ENCODE measurements at places on chromosomes 13 and 19.

DNA sequence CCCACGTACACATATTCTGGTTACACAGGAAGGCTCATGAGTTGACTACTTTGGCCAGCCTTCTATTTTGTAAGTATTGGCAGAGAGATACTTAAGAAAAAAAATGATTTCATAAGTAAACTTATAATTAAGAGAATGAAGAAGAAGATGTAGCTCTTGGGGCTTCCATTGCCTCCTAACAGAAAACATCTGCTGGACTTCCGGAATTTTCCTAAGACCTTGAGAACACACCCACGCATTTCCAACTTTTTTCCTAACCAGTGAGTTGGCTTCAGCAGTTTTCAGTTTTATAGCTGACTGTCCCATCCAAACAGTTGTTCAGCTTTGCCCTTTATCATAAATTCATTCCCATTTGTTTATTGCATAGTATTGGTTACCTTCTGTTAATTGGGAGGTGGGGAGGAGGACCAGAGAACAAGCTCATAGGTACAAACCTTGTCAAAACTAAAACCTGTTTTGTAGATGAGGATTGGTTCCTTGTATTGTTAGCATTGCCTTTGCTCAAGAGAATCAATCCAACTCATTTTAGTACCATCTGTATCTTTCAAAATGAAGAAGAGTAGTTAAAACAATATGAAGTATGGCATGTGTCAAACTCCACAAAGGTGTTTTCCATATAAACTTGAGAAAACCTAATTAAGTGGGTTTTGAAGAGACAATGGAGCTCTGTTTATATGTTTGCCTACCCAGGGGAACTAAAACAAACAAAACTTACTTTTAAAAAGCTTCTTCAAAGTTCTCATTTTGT lies 93.9 kb downstream of the COL4A2 start:
- no peak overlapping the region for H3K4me3 ChIP-seq
- peak; percentile 72 for DNase-seq
- no peaks in the 10 kb centered on the region for H3K4me1 ChIP-seq

GRCh38 chr19:3046698-3047495 lies 15.4 kb downstream of the TLE5 start:
- H3K27me3 ChIP-seq, result no peaks in the 10 kb centered on the region
- peak overlapping the region; percentile 78 for H3K27ac ChIP-seq
- peaks cover 33% of the 10 kb centered on the region for H3K4me1 ChIP-seq
- peak overlapping the region; percentile 45 for H3K4me3 ChIP-seq

GRCh38 chr19:41993612-41994483 lies at the start of gene ATP1A3:
TSS of gene ATP1A3 (minus strand) at chr19:41994230. CDS start at chr19:41994076, 154 bp downstream.
- peaks cover 24% of the 10 kb centered on the region for H3K4me1 ChIP-seq
- H3K36me3 ChIP-seq, result no peaks in the 10 kb centered on the region
- DNase-seq, result peak; percentile 51
- peaks cover 84% of the 10 kb centered on the region for H3K27me3 ChIP-seq
- H3K27ac ChIP-seq, result no peak within 1 kb of the TSS
- H3K4me3 ChIP-seq, result peak within 1 kb of the TSS; percentile 52

DNA sequence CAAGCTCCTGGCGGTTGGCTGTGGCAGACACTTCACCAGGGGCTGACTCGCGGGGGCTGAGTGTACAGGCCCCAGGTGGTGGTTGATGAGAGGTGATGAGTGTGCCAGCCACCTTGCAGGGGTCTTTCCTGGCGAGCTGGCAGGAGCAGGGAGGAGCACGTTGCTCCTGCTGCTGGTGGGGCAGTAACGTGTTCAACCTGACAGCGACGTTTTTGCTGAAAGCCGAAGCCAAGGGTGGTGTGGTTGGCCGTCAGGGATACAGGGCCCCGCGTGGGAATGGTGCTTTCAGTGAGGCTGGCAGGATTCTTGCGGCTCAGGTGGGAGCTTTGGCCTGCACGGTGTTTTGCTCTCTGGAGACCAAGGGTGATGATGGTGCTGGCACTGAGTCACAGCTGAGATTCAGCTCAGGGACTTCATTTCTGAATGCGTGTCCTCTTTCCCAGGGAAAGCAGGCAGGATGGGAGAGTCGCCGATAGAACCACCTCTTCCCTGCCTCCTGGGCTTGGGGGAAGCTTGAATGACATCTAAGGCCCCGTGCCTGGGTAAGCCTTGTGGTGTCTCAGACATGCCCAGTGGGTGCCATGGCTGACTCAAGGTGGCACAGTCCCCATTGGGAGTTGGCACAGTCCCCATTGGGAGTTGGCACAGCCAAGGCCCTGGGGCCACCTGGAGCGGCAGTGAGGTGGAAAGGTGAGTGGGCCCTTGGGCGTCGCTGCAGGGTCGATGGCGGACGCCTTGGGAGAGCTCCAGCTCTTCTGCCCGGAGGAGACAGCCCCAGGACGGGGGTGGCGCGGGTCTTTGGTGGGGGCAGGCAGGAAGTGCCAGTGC lies 8.8 kb downstream of the DAZAP1 start:
- peak overlapping the region; percentile 10 for H3K4me3 ChIP-seq
- H3K27ac ChIP-seq, result peak overlapping the region; percentile 85
- H3K27me3 ChIP-seq, result no peaks in the 10 kb centered on the region
- peaks cover 50% of the 10 kb centered on the region for H3K36me3 ChIP-seq

GRCh38 chr13:80339912-80340650 lies 845 bp downstream of the SPRY2 start:
- H3K36me3 ChIP-seq, result peaks cover 11% of the 10 kb centered on the region
- DNase-seq, result peak; percentile 46
- H3K4me3 ChIP-seq, result peak overlapping the region; percentile 73

DNA sequence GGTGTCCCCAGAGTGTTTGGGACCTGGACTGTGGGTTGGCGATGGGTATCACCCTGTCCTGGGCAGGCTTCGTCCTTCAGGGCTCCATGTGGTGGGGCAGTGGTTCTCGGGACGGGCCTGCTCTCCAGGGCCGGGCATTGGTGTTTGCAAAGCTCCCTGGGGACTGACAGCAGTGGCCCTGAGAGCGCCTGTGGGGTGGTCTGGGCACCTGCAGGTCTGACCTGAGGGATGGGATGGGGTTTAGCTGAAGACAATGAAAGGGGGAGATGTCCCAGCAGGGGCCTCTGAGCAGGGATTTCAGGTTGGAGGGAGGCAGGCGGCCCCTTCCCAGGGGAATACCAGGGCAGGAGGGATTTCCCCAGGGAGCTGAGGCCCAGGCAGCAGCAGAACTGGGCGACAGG lies 68.3 kb upstream of the MCF2L start:
- peaks cover 2% of the 10 kb centered on the region for H3K27me3 ChIP-seq
- H3K4me1 ChIP-seq, result peaks cover 22% of the 10 kb centered on the region
- no peaks in the 10 kb centered on the region for H3K36me3 ChIP-seq
- no peak for DNase-seq

- peaks cover 21% of the 10 kb centered on the region for H3K4me1 ChIP-seq
- H3K36me3 ChIP-seq, result no peaks in the 10 kb centered on the region
- H3K27ac ChIP-seq, result peak overlapping the region; percentile 56
- no peak for DNase-seq
- no peak overlapping the region for H3K4me3 ChIP-seq
- no peaks in the 10 kb centered on the region for H3K27me3 ChIP-seq
These were observed 26.5 kb downstream of the GPR18 start for GRCh38 chr13:99231721-99232120.
